ENCODE measurements at places on chromosomes 3 and 15. TPM values are rescaled to one million over a fixed set of nuclear protein-coding genes. Genes with fewer than 3 reads are reported as not detected.
A peak's percentile ranks its signal among the peaks of the same experiment; 100 is the strongest.

The RTP1 gene
- total RNA-seq: not detected

The RFTN1 gene
- 101 TPM for total RNA-seq

DNA sequence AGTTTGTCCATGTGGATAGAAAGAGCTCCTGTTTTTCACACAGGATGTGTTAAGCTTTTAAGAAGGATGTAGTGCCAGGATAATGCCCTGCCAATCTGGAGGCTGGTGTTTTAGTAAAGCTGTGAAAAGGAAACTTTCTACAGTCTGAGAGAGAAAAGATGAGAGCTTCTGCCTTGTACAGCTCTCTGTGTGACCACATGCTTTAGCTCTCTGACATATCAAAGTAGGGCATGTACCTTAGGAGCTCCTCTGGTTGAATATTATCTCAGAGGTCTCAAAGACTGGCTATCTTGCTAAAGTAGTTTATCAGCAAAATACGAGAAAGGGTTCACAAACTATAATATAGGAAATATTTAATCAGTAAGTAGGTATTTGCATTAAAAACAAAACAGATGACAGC is 30.4 kb downstream of the CDIN1 start:
- DNase-seq: no peak
- H3K36me3 ChIP-seq: no peaks in the 10 kb centered on the region
- no peak overlapping the region for H3K4me3 ChIP-seq
- no peaks in the 10 kb centered on the region for H3K4me1 ChIP-seq

GRCh38 chr15:73681063-73681462 is 3.1 kb upstream of the CD276 start:
- peaks cover 45% of the 10 kb centered on the region for H3K27me3 ChIP-seq
- H3K36me3 ChIP-seq: no peaks in the 10 kb centered on the region
- H3K4me1 ChIP-seq: peaks cover 33% of the 10 kb centered on the region
- H3K27ac ChIP-seq: no peak overlapping the region
- no peak overlapping the region for H3K4me3 ChIP-seq

- no peak for DNase-seq
- peak overlapping the region; percentile 27 for H3K27ac ChIP-seq
- H3K4me1 ChIP-seq: peaks cover 28% of the 10 kb centered on the region
- H3K36me3 ChIP-seq: peaks cover 12% of the 10 kb centered on the region
- no peaks in the 10 kb centered on the region for H3K27me3 ChIP-seq
- no peak overlapping the region for H3K4me3 ChIP-seq
These were observed 12.8 kb downstream of the WDR48 start for GRCh38 chr3:39064646-39065045.

- H3K27ac ChIP-seq: no peak overlapping the region
- peaks cover 86% of the 10 kb centered on the region for H3K36me3 ChIP-seq
- H3K4me1 ChIP-seq: no peaks in the 10 kb centered on the region
- no peak for DNase-seq
These were observed 9.4 kb downstream of the ZSCAN29 start for GRCh38 chr15:43361313-43361903.

Data from activated CD4-positive, alpha-beta T cell treated with anti-CD3 and anti-CD28 coated beads for 36 hours (primary cell).